ENCODE measurements at places on chromosomes 2 and 18.

DNA sequence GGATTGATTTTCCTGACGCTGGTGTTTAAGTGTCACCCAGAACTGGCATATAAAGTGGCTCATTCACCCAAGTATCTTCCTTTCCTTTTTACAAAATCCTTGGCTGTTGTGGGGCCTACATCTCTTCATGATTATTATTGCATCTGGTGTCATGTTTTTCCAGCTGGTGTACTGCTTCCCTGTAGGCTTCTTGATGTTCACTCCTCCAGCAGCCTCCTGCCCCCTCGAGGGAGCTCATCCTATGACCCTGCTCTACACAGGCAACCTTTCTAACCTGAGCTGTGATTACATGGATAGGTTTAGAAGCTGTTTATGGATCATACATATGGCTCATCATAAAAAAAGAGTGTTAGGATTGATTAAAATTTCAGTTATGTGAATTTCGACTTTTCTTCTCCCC lies 12.4 kb upstream of the AGPS start:
- no peak for DNase-seq

DNA sequence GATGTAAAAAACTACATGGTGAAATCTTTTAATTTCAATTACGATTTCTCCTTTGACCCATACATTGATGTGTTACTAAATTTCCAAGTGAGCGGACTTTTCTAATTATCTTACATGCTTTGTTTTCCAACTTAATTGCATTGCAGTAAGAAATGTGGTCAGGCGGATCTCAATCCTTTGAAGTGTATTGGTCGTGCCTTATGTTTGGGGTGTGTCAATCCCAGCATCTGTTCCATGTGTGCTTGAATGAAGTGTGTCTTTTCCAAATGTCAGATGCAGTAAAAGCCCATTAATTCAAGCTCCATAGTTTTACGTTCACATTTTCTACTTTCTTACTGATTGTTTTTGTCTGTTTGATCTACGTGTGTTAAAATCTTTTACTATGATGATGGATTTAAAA lies 113.1 kb downstream of the UXS1 start:
- no peak for DNase-seq

- DNase-seq: no peak
Measured at GRCh38 chr18:79964330-79965118, at the start of gene HSBP1L1. Gene HSBP1L1, plus strand, starts transcription at chr18:79964643. Its CDS starts 93 bp downstream, at chr18:79964736.

DNA sequence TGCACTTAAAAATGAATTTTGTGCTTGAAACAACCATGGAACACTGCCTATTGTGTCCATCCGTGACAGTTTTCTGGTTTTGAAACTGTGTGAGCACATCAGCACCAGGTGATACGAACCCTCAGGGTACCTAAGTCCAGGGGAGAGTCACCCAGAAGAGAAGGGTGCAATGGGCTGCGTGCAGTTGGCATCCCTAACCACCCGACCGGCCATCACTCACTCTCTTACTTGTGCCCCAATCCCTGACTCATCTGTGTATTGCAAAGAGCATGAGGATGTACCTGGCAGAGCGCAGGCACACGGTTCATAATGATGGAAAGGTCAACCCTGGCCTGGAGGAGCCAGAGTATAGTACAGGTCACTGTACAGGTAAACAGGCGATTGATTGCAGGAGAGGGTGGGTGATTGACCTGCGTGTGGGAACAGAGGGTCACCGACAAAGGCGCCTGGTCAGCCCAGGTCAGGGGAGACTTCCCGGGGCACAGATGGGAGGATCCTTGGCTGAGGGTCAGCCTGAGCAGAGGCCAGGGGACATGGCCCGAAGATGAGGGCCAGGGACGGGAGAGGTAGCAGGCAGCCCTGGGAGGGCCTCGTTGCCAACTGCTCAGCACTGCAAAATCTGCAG lies 160.3 kb downstream of the SEPTIN10 start:
- no peak for DNase-seq

DNA sequence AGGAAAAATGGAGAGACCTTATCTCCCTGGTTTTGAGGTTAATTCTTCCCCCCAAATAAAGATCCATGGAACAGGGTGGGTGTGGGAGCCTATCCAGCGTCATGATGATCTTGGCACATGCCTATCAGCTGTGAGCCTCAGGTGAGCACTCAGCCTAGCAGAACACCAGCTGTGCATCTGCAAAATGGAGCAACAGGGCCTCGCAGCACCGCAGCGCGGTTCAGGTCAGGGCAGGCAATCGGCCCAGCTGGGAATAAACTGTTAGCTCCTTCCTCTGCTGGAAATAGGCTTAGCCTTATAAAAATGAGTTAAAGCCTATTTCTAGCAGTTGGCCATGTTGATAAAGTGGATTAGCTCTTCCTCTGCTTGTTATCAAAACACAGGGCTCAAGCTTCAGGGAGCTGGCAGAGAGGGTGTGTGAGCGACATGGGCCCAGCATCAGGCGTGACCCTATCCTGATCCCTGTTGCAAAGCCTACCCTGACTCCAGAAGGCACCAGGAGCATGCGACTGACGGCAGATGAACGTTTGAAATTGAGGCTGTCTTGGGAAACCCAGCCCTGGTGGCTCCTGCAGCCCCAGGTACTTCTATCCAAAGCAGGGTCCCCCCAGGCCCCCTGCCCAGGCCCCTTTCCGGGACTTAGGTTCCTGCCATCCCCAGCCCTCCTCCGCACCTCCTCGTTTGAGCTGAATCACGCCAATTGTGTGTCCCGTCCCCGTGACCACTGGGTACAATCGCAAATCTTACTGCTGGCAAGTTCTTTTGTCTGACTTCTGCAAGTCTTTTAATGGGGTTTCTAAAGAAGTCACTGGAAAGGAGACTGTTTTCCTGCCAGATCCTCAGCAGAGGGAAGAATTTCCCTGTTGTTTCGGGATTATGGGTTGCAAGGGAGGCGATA lies 35.4 kb downstream of the ARHGEF4 start:
- DNase-seq: no peak

DNA sequence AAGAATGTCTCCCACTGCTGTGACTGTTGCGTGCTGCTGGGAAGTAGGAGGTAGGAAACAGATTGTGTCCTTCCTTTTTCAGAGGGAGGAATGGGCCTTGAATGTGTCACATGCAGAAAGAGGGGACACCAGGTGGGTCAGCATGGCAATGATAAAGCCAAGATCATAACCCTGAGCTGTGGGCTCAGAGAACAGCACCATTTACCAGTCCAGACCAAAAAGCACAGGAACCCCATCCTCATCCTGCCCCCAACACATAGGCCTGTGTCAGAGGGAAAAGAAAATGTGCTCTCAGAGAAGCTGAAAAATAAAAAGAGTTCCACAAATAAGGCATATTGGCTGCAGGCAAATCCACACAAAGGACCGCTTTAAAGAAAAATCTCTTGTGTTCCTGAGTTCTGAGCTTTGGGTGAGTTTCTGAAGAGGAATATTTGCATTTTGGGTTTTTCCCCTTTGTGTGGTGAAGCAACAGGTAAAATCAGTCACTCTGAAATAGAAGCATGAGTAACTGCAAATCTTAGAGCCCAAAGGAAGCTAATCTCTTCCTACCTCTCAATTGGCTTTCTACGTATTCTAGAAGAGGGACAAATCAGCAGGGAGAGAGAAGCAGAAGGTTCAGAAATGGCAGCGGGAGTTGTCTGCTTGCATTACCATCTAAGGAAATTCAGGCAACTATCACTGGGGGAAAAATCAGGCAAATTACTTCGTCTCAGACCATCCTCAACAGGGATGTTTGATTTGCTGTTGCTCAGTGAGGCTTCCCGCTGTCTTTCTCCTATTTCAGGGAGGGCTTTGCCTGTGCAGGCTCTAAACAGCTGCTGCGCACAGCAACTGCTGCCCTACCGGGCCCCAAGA lies 106.8 kb downstream of the BCL11A start:
- no peak for DNase-seq

GRCh38 chr2:72689579-72690195 lies 136.1 kb downstream of the EXOC6B start:
- no peak for DNase-seq

GRCh38 chr18:60676815-60677214 lies 304.2 kb upstream of the MC4R start:
- no peak for DNase-seq

DNA sequence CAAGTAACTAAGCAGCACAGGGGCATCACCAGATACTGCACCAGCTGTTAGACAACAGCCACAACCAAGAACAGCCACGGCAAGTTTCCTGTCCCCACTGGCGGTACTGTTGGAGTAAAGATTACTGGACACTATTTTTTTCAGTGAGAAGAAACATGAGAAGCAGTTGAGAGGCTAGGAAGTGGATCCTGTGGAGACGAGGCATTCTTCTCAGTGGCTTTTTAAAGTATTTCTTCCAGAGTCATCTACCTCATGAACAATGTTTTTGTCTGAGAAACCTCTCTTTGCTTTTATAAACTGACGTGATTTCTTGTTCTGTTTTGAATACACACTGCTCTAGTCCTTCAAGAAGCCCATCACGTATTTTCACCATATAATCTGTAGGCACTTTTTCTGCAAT lies 18.8 kb downstream of the TM4SF20 start:
- no peak for DNase-seq

GRCh38 chr2:88857951-88858411 lies 166.5 kb downstream of the RPIA start:
- DNase-seq: no peak

GRCh38 chr2:31235504-31235902 lies 1.6 kb downstream of the EHD3 start:
- DNase-seq: peak; percentile 73

- no peak for DNase-seq
Measured at GRCh38 chr2:60964651-60965498, 52.6 kb upstream of the PEX13 start.

DNA sequence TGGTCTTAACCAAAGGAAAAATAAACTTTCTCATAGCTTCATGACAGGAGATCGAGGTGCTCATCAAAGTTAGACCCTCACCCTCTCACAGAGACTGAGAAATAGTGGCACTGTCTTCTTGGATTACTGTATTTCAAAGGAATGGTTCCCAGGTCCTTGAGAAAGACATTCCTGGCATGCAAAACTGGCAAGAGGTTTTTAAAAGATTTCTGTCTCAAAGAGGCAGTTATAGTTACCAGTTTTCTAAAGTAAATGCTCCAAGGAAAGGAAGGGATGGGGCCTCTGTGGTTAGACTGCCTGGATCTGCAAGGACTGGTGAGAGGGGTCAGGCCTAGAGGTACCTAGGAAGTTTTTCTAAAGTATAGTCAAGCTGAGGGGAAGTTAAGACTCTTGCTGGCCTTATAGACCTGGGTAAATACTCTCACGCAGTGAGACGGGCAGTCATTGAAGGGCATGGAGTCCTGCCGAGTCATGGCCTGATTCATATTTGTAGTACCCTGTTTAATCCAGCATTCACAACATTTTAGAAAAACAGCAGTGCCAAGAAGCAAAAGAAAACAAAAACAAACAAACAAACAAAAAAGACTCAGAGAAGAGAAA lies 226.1 kb downstream of the DOK6 start:
- DNase-seq: no peak

GRCh38 chr2:151805961-151806360 lies 22.3 kb downstream of the ARL5A start:
- no peak for DNase-seq

- DNase-seq: no peak
Measured at GRCh38 chr18:42474577-42474976, 519.5 kb downstream of the PIK3C3 start.

- peak; percentile 31 for DNase-seq
Measured at GRCh38 chr2:223870840-223871611, 33.6 kb upstream of the AP1S3 start.

DNA sequence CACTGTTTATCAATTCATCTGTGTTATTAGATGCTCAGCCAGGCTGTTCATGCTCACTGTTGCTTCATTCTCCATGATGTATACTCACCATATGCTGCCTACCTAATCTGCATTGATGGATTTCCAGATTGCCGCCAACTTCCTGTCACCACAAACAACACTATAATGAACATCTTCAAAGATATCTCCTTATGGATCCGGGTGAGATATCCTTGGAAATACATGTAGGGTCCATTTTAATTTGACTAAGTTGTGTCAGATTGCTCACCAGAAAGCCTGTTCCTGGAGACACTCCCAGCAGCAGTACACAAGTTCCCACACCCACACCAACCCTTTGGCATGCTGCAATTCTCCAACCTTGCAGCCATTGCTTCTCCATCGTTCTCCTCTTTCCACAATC lies 547.5 kb upstream of the TNP1 start:
- no peak for DNase-seq

- no peak for DNase-seq
Measured at GRCh38 chr2:109350526-109350925, 221.5 kb downstream of the SH3RF3 start.

GRCh38 chr2:60581433-60582282 lies 28.2 kb upstream of the BCL11A start:
- peak; percentile 14 for DNase-seq

- DNase-seq: no peak
Measured at GRCh38 chr2:204950695-204951346, 405.5 kb downstream of the PARD3B start.

- no peak for DNase-seq
Measured at GRCh38 chr18:35376393-35376741, 770 bp downstream of the ZNF396 start.

DNA sequence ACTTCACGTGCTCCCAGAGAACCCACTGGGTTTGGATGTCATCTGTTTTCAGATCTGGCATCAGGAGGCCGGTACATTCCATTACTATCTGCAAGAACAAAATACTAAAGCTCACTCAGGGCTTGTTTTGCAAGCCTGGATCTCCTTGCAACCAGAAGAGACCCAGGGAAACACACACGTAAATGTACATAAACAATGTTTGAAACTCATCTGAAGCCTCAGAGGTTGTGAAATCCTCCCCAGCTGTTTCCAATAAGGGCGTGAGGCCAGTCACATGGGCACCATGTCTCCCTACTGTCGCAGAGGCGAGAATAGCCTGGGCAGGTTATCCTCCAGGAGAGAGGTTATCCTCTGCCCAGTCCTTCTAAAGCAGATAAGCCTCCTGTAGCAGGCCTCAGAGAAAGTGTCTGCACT lies 186.9 kb downstream of the GFPT1 start:
- peak; percentile 80 for DNase-seq

DNA sequence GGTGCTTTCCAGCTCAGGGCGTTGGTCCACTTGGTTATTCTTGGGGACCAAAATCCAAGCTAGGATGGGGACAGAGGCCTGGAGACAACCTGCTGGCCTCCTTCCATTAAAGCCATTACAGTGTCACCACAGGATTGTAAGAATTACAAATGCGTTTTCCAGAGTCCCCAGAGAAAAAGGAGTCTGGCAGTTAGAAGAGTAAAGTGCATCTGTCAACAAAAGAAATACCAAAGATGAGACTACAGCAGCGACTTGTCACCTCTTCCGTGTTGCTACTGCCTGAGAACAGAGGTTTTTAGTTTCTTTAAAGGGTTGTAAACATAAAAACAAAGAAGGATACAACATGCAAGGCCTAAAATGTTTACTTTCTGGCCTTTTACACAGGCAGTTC lies 235.7 kb downstream of the AGAP1 start:
- no peak for DNase-seq

DNA sequence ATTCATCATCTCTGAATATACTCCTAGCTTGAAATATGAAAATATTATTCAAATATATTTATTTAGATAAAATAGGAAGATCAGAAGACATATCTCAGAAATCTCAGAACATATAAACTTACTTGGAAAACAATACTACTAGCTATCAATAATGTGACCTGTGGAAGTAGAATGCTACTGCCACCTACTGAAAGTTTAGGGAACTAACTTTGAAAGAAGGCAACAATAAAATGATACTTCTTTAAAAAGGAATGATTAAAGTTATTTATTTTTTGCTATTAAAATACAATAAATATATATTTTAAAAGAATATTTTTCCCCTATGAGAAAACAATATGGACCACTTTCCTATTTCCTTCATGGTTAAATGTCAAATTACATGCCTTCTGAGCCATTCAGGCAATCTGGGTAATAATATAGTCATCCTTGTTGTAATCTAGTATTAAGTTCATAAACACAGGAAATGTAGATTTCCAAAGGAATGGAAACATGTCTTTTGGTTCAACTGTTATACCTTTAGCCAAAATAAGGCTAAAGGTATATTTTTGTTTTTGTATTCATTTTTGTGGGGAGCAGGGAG lies 26.0 kb downstream of the ACADL start:
- no peak for DNase-seq
